HS-27A (cell line): ENCODE measurements at places on chromosomes 13 and 19.

DNA sequence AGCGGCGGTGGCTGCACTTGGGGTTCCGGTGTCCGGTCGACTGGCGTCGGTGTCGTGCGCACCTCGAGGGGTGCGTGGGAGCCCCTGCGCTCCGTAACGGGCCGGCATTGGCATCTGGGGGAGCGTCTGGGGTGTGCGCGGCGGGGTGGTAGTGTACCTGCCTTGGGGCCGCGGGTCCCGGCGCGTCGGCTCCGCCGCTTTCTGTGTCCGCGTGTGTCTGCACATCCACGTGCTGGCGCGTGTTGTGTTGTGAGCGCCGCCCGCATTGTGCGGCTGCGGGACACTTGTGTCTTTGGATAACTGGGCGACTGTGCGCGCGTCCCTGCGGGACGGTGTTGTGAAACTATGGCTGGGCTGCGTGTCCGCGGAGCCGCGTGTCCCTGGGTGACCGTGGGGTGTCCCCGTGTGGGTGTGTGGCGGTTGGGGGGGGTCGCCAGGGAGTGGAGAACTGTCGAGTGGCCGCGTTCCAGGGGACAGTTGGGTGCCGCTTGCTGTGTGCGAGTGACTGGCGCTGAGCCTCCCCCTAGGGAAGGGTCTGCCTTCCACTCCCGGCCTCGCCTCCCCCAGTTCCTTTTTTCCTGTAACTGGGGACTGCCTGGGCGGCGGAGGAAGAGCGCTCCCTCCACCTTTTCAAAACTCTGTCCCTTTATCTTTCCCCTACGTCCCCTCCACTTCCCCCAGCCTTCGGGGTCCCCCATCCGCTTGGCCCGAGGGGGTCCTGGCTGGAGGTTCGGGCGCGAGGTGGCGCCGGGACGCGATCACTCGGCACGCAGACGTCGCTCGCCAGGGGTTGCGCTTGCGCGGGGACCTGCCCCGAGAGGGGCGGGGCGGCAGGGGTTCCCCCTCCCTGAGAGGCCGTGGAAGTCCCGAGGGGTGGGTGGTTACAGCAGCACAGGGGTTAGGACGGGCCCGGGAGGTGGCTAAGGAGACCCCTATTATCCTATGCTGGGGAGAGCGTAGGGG, 5.7 kb upstream of the NFIC start:
- no peak for DNase-seq

GRCh38 chr13:75945841-75946482, 309.8 kb downstream of the LMO7 start:
- no peak for DNase-seq

- no peak for DNase-seq
Observed at GRCh38 chr13:30017880-30018279, 167.5 kb upstream of the UBL3 start.

- no peak for DNase-seq
Observed at GRCh38 chr13:51542346-51543242, 41.7 kb upstream of the WDFY2 start.

DNA sequence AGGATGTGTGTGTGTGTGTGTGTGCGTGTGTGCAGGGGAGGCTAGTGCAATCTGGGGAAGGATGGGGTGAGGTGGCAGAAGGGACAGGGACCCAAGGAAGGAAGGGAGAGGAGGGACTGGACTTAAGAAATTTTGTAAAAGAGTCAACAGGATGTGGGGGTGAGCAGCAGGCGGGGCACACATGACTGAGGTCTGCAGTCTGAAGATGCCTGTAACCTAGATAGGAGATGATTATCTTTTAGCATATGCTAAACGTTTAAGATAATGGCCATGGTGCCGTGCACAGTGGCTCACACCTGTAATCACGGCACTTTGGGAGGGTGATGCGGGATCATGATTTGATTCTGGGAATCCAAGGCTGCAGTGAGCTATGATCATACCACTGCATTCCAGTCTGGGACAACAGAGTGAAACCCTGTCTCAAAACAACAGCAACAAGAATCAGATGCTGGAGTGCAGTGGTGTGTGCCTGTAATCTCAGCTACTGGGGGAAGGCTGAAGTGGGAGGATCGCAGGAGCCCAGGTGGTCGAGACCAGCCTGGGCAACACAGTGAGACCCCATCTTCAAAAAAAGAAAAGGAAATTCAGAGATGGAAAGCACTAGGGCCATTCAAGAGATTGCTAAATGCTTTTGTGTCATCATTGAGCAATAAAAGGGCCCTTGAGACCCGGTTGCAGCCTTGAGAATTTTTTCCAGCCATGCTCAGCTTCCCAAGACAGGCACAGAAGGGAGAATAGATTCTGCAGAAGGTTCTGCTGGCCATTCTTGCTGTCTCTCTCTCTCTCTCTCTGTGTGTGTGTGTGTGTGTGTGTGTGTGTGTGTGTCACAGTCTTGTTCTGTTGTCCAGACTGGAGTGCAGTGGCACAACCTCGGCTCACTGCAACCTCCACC, 3.8 kb upstream of the ZNF414 start:
- no peak for DNase-seq

DNA sequence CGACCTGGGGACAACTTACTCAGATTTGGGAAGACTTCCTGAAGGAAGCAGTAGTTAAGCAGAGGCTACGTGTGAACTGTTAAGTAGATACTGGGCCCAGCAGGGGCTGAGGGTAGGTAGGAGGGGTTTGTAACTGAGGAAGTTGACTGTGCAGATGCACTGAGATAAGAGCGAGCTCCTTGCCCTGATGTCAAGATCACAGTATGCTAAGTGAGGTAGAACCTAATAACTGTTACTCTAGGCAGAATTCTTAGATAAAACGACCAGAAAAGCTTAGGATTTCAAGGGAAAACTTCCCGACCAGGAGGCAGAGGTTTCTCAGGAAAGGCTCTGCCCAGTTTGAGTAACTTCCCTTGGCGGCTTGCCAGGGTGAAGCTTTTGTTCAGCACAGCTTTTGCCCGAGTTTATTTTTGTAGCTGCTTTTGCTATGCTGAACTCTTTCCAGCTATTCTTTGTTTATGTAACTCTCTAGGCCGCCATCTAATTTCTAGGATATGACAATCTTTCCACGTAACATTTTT, 632.1 kb downstream of the DIAPH3 start:
- DNase-seq = peak; percentile 51

GRCh38 chr19:40627486-40628279, 26.5 kb downstream of the LTBP4 start:
- no peak for DNase-seq

DNA sequence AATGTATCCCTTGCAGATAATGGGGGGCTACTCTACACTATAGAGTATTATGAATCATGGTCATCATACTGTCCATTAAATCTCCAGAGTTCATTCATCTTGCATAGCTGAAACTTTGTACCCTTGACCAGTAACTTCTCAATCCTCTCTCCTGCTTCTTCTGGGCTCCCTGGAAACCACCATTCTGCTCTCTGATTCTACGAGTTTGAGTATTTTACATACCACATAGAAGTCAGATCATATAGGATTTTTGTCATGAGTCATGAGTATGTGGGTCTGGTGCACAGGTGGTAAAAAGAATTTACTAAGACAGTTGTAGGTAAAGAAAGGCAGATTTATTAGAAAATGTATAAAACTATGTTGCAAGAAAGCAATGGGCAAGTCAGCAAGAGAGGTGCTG, 41.9 kb downstream of the WTIP start:
- DNase-seq = no peak

DNA sequence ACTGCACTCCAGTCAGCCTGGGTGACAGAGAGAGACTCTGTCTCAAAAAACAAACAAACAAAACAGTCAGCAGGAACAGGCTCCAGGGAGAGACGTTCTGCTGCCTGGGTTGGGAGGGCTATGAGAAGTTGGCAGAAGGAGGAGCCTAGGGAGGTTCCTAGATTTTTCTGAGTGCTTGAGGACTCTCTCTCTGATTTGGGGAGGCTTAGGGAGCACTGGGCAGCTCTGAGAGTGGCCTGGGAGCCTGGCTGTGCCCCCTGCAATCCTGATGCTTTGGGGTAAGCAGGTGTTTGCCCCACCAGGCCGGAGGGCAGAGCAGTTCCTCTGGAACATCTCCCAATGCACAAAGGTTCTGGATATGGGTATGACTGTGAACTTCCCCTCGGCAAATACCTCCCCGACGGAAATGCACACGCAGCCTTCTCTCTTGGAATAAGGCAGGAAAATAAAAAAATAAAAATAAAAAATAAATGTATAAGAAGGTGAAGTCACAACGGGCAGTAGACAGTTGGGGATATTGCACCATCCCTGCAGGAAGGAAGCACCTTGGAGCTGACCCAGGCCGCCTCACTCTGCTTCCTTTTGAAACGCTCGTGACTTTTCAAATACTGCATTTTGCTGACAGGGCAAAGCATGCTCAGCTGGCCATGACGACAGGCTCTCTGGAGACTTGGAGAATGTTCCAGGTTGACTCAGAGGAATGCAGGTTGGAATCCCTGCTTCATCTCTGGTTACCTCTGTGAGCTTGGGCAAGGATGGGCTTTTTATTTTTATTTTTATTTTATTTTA, 26.5 kb upstream of the HOMER3 start:
- DNase-seq = no peak

DNA sequence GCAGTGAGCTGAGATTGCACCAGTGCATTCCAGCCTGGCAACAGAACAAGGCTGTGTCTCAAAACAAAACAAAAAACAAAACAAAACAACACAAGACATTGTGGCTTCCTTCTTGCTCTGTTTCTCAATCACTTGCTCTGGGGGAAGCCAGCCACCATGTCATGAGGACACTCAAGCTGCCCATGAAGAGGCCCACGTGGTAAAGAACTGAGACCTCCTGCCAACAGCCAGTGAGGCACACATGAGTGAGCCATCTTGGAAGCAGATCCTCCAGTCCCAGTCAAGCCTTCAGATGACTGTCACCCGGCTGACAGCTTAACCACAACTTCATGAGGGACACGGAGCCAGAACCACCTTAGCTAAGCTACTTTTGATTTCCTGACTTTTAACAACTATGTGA, 25.2 kb downstream of the CPT1C start:
- DNase-seq = no peak

DNA sequence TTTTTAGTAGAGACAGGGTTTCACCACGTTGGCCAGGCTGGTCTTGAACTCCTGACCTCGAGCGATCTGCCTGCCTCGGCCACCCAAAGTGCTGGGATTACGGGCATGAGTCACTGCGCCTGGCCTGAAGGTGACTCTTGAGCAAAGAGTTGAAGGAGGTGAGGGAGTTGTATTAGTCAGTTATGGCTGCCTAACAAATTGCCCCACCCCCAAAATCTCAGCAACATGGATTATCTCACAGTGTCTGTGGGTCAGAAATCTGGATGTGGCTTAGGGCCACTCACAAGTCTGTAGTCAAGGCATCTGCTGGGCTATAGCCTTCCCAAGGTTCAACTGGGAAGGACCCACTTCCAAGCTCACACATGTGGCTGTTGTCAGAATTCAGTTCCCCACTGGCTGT, 52.8 kb upstream of the ADGRE5 start:
- DNase-seq = no peak

DNA sequence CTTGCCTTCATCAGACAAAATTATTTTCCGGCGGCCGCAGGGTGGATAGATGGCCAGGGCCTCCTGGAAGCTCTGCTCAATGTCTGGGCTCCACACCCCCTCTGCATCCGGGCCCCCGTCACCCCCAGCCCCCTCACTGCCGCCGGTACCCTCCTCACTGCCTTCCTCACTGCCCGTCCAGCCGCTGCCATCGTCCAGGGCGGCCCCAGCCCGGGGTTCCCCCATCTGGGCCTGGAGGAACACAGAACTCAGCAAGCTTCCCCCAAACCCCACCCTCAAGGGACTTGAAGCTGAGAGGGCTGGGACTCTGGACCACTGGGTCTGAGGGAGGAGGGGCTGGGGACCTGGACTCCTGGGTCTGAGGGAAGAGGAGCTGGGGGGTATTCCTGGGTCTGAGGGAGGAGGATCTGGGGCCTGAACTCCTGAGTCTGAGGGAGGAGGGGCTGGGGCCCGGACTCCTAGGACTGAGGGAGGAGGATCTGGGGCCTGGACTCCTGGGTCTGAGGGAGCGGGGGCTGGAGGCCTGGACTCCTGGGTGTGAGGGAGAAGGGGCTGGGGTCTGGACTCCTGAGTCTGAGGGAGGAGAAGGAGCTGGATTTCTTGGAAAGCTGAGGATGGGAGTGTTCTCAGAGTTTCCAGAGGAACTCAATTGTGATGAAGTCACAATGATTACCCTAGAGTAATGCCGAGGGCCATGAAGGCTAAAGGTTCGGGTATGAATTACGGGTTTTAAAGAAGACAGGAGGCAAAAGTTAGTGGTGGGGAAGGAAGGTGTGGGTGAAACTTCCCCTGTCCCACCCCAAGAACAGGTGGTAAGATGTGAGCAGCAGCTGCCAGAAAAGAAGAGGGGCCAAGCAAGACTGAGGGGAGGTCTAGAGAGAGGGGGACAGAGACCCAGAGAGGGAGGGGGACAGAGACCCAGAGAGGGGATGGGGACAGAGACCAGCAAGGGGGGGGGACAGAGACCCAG, 2.1 kb downstream of the TEAD2 start:
- DNase-seq = no peak

DNA sequence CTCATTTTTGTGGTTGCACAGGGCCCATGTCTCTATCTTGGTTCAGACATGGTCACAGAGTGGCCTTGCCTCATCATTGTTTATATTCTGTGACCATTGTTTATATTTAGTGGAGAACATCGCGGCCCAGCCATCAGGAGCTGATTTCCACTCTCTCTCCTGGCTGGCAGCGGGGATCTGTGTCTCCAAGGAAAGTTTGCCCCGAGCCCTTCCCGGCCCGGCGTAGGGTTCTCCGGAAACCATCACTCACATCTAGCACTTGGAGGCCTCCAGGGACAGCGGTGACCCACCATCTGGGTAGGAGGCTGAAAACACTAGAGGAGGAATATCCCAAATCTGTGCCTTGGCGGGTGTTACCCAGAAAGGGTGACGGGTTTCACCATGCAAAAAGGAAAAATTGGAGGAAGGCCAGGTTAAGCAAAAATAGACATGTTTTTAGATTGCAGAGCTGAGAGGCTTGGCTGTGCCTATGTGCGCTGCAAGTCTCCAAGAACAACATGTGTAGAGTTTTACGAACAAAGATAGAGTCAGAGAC, 726 bp upstream of the ZNF358 start:
- no peak for DNase-seq

- no peak for DNase-seq
Observed at GRCh38 chr13:105336706-105337576, 1198.5 kb downstream of the EFNB2 start.

- no peak for DNase-seq
Observed at GRCh38 chr13:40969169-40969901, 49.8 kb downstream of the ELF1 start.

GRCh38 chr19:35987571-35987896, 7.5 kb upstream of the SDHAF1 start:
- no peak for DNase-seq

GRCh38 chr13:108113407-108113806, 101.9 kb downstream of the LIG4 start:
- DNase-seq = no peak

DNA sequence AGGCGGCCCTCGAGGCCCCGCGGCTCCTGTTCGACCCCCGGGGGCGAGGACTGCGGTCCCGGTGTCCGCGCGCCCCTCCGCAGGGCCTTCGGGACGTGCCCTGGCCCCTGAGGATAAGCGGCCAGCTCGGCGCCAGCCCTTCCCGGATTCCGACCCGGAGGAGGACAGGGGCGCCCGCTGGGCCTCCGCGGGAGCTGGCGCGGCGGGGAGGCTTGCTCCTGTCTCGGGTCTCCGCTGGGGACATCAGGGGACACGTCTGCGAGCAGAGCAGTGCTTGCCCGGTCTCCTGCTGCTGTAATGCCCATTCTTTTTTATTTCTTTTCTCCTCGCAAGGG, 829 bp downstream of the B3GLCT start:
- DNase-seq = no peak

GRCh38 chr19:31510635-31511034, 161.4 kb upstream of the TSHZ3 start:
- DNase-seq = no peak
